ENCODE measurements at places on chromosomes 6 and 20. TPM values are rescaled to one million over a fixed set of nuclear protein-coding genes. Genes with fewer than 3 reads are reported as not detected.

GRCh38 chr6:106026748-106027715 is 59.1 kb upstream of the PRDM1 start:
- no peak for DNase-seq

SLC22A23 gene
- 32.1 TPM for total RNA-seq

DNA sequence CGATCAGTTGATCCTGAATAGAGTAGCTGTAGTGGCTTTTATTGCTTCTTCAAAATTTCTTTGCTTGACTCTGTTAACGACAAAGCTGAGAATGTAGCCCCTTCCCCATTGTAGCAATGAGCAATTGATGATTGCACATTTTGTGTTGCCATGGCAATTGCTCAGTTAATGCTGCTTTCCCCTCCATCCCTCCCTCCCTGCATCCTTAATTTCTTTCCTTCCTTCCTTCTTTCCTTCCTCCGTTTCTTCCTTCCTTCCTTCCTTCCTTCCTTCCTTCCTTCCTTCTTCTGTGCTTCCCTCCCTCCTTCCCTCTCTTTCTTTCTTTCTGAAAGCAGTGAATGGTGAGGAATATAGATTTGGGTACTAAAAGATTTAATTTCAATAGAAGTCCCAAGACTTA is 557.3 kb upstream of the MAP3K7 start:
- no peak for DNase-seq

- no peak for DNase-seq
Observed at GRCh38 chr6:12474167-12475140, 184.3 kb downstream of the EDN1 start.

FAXC gene
- total RNA-seq: 9.5 TPM

GHRH gene
- total RNA-seq: not detected

FAM217A gene
- not detected for total RNA-seq

OSER1 gene
- total RNA-seq: 30.4 TPM

DNA sequence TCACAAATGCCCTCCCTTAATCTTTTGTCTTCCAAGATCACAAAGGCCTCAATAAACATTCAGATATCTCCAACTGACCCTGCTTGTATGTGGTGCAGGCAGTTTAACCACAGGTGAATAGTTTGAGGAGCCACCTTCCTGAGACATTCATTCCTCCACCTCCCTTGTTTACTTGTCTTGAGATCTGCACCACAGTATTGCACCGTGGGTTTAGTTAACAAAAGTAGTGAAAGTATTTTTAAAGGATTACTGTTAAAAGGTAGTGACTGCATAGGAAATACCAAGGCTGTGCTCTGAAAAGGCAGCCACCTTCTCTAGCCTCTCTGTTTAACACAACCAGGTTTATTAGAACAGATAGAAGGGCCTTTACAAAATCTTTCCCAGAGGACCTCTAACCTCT is 46.5 kb downstream of the SESN1 start:
- DNase-seq: no peak

MEP1A gene
- 1.0 TPM for total RNA-seq

- no peak for DNase-seq
Observed at GRCh38 chr6:137777687-137778075, 89.4 kb upstream of the TNFAIP3 start.

KCNB1 gene
- total RNA-seq: 0.91 TPM

FKBP1A gene
- 172 TPM for total RNA-seq

DNA sequence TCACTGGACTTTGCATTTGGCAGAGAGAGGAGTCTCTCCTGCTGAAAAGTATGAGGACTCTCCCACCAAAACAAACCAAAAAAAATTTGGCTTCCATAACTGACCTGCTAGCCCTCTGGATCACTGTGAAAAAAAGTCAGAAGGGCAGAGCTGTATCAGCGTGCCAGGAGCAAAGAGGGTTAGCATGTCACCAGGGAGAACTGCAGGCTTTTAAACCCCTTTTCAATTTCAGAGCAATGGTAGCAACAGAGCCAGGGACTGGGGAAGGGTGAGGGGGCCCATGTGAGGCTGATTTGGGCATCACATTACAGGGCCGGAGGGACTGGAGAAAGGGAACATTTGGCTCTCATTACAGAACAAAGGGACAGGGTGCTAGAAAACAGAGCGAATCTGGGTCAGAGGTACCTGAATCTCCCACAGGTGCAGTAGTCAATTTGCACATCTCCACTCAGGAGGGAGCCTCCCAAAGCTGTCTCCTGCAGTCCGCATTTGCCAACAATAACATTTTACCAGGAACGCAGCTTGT is 185.7 kb upstream of the EYA4 start:
- no peak for DNase-seq

DNA sequence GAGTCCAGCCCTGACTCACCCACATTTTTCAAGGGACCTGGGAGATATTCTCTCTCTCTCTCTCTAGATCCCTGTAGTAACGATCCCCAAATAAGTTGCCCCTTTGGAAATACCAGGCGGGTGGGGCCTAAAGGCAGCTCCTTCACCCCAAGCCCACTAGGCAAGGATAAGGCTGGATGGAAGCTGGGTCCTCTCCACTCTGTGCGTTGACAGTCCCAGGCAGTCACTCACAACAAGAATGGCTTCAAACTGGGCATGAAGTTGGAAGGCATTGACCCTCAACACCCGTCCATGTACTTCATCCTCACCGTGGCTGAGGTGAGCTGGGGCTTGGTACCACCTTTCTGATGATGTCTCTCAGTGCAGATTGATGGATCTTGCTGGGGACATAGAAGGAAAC is 21.6 kb downstream of the L3MBTL1 start:
- no peak for DNase-seq

DNA sequence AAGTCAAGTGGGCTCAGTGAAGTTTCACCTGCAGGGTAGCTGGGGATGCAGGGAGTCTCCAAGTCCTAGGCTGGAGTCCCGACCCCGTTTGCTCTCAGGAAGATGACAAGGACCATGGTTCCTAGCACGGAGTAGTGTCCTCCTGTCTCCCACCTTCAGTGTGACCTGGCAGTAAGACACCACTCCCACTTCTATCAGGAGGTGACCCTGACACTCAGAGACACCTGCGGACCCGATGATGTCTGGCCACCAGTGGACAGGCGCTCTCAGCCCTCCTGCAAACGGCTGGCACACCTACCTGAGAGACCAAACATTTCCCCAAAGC is 1.1 kb downstream of the SOD2 start:
- no peak for DNase-seq

GRCh38 chr6:155544677-155545076 is 89.0 kb upstream of the NOX3 start:
- no peak for DNase-seq

DNA sequence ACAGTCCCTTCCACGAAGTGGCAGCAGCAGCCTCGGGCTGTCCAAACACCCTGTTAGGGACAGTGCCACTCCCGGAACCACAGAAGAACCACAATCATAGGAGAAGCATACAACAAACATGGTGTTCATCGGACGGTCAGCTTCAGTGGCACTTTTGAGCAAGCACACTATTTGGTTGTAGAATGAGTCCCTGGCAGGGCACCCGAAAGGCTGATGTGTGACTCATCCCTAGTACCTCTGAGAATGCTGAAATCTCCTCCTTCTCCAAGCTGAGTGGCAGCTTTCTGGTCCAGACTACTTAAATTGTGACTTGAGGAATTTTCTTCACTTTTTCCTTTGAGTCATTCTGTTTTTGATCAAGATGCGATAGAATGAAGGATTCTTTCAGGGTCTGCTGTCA is 282.5 kb downstream of the ESR1 start:
- no peak for DNase-seq

DNA sequence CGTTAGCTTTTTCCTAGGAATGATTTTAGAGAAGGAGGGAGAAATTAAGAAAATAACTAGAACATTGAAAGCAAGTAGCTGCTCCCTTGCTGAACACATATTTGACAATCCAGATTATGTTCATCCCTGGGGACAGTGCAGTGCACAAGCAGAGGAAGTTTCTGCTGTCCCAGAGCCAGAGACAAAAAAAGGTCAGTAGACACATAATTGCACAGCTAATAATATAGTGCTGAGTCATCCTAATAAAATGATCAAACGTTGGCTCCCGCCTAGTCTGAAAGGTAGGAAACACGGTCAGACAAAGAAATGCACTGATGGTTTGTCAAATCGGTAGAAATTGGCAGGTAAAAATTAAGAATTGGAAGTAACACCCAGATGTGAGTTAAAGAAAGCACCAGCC is 21.7 kb upstream of the SSTR4 start:
- DNase-seq: no peak

DNA sequence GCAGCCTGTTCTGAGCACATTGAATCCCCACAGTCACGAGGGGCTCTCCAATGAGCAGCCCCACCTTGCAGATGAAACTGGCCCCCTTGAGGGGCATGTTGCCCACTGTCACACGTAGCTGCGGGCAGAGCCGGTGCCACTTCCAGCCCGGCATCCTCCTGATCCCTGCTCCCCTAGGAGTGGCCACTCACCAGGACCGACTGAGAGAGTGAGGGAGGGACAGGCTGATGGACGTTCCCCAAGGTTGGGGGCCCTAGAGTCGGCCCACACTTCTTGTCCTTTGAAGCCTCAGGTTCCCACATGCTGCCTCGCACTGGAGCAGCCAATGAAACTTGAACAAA is 10.5 kb downstream of the ENTPD6 start:
- DNase-seq: no peak

MOG gene
- total RNA-seq: not detected

GRCh38 chr6:112911959-112912358 is 564.8 kb downstream of the RFPL4B start:
- DNase-seq: no peak

CENPQ gene
- 3.6 TPM for total RNA-seq

DNA sequence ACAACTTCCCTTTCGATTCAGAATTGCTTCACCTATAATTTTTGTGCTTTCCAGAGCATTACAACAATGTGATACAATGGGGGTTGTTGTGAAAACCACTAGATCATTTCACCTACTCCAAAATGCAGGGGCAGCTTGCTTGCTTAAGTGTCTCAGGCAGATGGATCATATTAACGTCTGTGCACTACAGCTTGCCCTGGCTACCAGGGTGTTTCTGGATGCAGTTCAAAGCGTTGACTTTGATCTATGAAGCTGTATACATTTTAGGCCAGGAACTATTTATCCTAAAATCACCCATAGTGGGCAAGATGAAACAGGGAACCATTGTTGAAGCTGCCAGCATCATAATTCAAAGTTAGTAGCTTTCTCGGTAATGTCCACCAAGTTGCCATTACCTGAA is 339.5 kb upstream of the HSF2 start:
- no peak for DNase-seq

PAK5 gene
- not detected for total RNA-seq

GRCh38 chr6:129923530-129924250 is 62.6 kb upstream of the TMEM244 start:
- no peak for DNase-seq

DNA sequence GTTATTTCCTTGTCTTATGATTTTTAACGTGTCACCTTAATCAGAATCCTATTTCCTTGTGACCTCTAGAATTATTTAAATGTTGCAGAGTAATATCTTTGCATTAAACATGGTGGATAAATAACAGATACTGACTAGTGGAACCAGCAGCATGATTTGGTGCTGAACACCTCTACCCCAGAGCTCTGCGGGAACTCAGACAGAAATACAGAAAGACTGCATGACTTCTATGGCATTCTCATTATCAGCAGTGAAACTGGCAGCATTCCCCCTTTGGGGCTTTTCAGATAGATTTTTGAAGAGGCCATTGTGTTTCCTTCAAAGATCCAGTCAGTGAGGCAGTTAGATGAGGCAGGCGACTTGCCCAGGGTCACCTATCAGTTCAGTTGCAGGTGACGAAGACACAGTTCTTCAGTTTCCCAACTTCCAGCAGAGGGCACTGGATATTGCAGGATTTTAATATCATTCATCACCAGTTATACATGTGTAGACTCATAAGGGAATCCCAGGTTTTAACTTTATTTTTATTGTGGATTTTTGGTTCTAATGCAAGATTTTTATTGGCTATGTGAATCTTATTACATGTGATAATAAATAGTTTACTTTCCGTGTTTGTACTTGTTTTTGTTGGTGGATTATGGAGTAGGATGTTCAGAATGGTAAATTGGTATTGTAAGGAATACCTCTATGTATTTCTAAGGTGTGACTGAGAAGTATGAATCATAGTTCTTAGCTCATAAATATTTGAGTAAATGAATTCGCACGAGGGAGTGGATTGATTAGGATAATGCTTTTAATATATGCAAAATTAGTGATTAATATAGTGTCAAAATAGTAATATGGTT is 81.3 kb downstream of the AFDN start:
- no peak for DNase-seq

DNA sequence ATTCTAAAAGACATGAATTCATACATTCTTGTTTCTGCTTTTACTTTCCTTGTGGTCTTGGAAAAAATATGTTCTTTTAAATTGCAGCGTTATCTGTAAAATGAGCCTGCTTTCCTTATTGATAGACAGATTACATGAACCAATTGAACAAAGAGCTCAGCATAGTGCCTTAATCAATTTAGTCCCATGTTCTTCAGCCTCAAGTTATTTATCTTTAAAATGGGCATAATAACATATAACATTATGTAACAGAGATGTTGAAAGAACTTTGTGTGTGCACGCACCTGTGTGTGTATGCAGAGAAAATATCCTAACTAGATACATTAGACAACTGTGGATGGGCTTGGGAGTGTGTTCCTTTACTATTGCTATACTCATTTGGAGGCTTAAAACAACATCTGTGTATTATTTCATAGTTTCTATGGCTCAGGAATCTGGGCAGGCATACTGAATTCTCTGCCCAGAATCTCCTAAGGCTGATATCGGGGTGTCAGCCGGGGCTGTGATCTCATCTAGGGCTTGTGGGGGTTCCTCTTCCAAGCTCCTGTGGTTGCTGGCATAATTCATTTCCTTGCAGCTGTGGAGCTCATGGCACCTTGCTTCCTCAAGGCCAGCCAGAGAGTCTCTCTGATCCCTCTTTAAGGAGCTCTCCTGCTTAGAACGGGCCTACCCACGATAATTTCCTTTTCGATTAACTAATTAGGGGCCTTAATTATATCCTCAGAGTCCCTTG is 194.1 kb downstream of the ARID1B start:
- no peak for DNase-seq

NCOA5 gene
- total RNA-seq: 19.7 TPM

DNA sequence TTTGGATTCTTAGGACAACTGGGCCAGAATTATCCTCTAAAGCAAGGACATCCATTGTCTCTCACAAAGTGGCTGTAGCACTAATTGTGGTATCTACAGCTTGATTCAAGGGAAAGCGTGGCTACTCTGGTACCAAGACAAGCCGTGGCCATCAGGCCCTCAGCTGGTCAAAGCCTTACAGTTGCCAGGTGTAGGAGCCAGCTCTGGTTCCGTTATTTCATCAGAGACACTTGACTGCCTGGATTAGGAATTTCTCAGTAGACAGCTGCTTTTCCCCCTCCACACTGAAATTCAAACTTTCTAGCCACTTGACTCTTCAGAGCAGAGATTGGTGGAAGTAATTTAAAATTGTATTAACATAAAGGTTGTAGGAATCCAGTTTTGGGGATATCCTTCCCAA is 104.2 kb downstream of the ANKS1A start:
- DNase-seq: no peak

GRCh38 chr6:98838975-98839374 is 4.6 kb downstream of the POU3F2 start:
- DNase-seq: no peak

GRCh38 chr6:29414588-29414987 is at the start of gene OR12D1:
TSS of gene OR12D1 (plus strand) at chr6:29414928.
- DNase-seq: no peak
